ENCODE measurements at places on chromosomes 2 and 18.

GRCh38 chr2:27552941-27553340 is 29.9 kb upstream of the ZNF512 start:
- DNase-seq = no peak

GRCh38 chr2:175734686-175735085 is 267.4 kb downstream of the LNPK start:
- no peak for DNase-seq

GRCh38 chr2:240989451-240990265 is 8.8 kb upstream of the SNED1 start:
- no peak for DNase-seq

DNA sequence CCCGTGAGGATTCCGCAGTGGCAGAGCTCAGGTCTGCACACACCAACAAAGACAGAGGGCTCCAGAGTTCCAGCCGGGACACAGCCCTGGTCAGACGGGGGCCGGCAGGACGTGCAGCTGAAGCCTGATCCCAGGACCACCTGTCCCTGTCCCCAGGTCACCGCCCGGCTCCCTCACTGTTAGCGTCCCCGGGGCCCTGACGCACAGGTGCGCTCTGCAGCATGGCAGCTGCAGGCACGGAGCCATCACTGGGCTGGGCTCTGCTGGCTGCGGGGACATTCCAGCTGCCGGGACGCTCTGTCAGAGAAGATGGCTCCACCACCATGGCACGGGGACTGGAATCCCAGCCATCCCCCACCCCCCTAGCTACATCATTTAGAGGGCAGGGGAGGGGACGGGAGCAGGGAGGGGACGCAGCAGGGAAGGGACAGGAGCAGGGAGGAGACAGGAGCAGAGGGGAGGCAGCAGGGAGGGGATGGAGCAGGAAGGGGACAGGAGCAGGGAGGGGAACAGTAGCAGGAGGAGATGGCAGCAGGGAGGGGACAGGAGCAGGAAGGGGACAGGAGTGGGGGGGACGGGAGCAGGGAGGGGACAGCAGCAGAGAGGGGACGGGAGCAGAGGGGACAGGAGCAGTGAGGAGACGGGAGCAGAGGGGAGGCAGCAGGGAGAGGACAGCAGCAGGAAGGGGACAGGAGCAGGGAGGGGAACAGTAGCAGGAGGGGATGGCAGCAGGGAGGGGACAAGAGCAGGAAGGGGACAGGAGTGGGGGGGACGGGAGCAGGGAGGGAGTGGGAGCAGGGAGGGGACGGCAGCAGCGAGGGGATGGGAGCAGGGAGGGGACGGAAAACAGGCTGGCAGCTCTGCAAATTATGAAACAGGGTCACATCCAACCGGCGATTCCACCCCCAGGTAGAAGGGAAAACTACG is 39.8 kb downstream of the SLC66A2 start:
- no peak for DNase-seq

- no peak for DNase-seq
Observed at GRCh38 chr2:213281156-213281555, 3.1 kb upstream of the SPAG16 start.

DNA sequence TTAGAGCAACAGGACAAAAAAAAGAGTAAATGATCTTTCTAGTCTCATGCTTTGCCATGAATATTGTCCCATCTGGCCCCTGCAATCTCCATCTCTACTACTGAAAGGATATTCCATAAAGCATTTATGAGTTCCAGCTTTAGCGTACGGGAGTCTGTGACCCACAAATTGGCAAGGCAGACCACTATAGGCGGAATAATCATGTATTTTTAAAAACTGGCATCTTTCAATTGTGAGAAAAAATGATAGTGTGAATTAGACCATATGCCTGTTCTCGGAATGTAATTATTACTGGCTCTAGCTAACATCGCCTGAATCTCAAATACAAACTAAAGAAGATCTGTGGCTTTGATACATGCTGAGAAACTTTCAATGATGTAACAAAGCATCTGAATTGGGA is 738.1 kb upstream of the NXPH2 start:
- no peak for DNase-seq

GRCh38 chr2:11352781-11353537 is 8.5 kb upstream of the ROCK2 start:
- DNase-seq = no peak

- no peak for DNase-seq
Observed at GRCh38 chr18:11808001-11808855, 43.0 kb upstream of the CHMP1B start.
